ENCODE measurements at places on chromosomes 11 and 22. TPM values are rescaled to one million over a fixed set of nuclear protein-coding genes. Genes with fewer than 3 reads are reported as not detected.

- no peak overlapping the region for H3K4me3 ChIP-seq
- H3K27me3 ChIP-seq = no peaks in the 10 kb centered on the region
- H3K27ac ChIP-seq = no peak overlapping the region
- H3K36me3 ChIP-seq = no peaks in the 10 kb centered on the region
Observed at GRCh38 chr11:78733031-78733430, 158.4 kb upstream of the NARS2 start.

DNA sequence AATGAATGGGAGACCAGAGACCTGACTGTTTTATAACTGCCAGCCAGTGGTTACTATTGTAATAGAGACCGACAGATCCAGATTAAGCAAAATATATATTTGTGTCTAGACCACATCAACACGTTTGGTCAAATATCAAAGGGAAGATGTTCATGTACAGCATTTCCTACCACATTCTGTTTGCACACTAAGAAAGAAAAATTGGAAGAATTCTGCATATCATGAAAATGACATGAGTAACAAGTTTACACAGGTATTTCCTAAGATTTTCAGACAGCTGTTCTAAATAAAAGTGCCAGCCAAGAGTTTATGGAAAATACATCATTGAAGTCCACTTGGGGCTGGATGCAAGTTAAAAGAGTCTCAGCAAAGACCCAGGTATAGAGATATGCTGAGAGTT, 145.5 kb upstream of the ANO3 start:
- H3K36me3 ChIP-seq = no peaks in the 10 kb centered on the region
- no peaks in the 10 kb centered on the region for H3K27me3 ChIP-seq
- no peaks in the 10 kb centered on the region for H3K4me1 ChIP-seq
- no peak for DNase-seq

DNA sequence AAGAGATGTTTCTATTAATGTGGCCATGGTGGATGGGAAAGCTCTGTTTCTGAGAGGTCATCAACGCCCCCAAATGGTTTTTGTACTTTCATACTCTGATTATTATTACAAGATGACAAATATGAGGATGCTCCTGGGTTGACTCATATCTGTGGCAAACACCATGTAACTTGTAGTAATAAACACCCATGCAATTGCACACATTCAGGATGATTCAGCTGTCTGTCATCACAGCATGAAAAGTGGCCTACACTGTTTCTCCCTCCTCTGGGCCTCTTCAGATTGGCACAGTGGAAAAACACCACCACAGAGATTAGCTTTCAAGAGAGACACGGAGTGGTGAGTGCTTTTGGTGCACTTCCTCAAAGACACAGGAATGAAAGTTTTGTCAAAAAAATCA, 85.4 kb downstream of the MTNR1B start:
- no peaks in the 10 kb centered on the region for H3K36me3 ChIP-seq
- H3K4me1 ChIP-seq = peaks cover 23% of the 10 kb centered on the region
- no peaks in the 10 kb centered on the region for H3K27me3 ChIP-seq
- no peak overlapping the region for H3K4me3 ChIP-seq
- H3K27ac ChIP-seq = no peak overlapping the region

DNA sequence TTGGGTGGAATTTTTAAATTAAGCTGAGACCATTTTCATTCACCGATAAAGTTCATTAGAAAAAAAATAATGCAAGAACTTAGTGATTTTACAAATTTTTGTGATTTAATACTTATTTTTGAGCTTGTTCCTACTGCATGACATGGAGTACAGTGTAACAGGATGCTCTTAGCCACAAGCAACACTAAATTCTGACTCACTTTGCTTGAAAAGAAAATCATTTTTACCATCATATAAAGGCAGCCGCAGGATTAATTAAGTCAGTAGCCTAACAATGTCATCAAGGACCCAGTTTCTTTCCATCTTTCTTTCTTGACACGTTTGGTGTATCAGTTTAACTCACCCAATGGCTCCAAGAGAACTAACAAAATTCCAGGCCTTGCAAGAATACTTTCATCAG, 540.3 kb upstream of the LUZP2 start:
- no peak overlapping the region for H3K27ac ChIP-seq
- H3K27me3 ChIP-seq = no peaks in the 10 kb centered on the region
- H3K36me3 ChIP-seq = no peaks in the 10 kb centered on the region

GRCh38 chr11:129637983-129638776, 177.5 kb upstream of the TMEM45B start:
- no peak overlapping the region for H3K4me3 ChIP-seq
- no peaks in the 10 kb centered on the region for H3K27me3 ChIP-seq
- DNase-seq = no peak
- H3K27ac ChIP-seq = no peak overlapping the region

- no peaks in the 10 kb centered on the region for H3K36me3 ChIP-seq
- no peak overlapping the region for H3K4me3 ChIP-seq
- no peaks in the 10 kb centered on the region for H3K27me3 ChIP-seq
- H3K27ac ChIP-seq = no peak overlapping the region
Observed at GRCh38 chr11:75174781-75175370, 24.0 kb downstream of the SLCO2B1 start.

DNA sequence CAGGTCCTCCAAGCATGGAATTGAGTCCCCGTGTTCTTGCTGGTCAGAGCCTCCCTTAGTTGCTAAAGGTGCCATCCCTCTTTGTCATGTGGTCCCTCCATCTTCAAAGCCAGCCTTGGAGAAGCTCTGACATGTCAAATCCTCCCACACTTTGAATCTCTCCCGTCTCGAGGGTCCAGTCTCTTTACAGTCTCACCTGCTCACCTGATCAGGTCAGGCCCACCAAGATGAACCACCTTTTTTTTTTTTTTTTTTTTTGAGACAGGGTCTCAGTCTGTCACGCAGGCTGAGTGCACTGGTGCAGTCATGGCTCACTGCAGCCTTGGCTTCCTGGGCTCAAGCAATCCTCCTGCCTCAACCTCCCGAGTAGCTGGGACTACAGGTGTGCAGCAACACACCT, 100.3 kb upstream of the PRR5 start:
- DNase-seq = no peak
- no peaks in the 10 kb centered on the region for H3K36me3 ChIP-seq
- no peak overlapping the region for H3K4me3 ChIP-seq
- no peaks in the 10 kb centered on the region for H3K27me3 ChIP-seq
- H3K27ac ChIP-seq = no peak overlapping the region

- H3K36me3 ChIP-seq = no peaks in the 10 kb centered on the region
- H3K27me3 ChIP-seq = no peaks in the 10 kb centered on the region
- H3K4me3 ChIP-seq = no peak overlapping the region
- peaks cover 12% of the 10 kb centered on the region for H3K4me1 ChIP-seq
- no peak overlapping the region for H3K27ac ChIP-seq
- no peak for DNase-seq
Observed at GRCh38 chr11:73520353-73521061, 77.4 kb downstream of the FAM168A start.

DNA sequence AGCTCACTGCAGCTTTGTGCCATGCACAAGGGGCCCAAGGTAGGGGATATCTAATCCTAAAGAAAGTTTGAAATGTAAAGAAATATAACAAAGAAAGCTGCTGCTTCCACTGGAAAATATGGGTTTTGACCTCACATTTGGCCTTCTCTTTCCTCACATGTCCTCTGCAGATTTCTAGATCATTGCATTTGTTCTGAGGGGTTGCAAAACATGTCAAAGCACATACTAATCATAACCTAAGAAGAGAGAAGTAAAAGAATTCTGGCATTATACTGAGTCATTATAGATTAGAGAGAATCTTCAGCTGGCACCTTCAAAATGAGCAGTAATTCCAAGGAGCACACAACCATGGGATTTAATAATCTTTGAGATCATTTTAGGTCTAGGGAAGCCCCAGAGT, 92.5 kb upstream of the CHRM4 start:
- H3K36me3 ChIP-seq = no peaks in the 10 kb centered on the region
- no peak overlapping the region for H3K27ac ChIP-seq
- no peaks in the 10 kb centered on the region for H3K27me3 ChIP-seq
- peaks cover 18% of the 10 kb centered on the region for H3K4me1 ChIP-seq
- no peak overlapping the region for H3K4me3 ChIP-seq

DNA sequence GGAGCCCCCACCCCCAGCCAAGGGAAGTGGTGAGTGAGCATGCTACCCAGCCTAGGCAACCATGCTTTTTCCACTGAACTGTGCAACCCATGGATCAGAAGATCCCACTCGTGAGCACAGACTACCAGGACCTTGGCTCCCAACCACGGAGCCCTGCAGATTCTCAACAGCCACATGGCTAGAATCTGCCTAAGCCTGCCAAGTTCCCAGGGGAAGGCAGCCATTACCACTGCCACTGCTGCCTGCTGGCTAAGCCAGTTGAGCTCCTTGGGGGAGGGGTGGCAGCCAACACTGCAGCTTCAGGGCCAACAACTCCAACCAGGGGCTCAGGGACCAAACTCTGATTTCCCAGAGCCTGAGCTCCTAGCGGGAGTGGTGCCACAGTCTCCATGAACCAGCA, 195.8 kb downstream of the DLG2 start:
- H3K4me1 ChIP-seq = no peaks in the 10 kb centered on the region
- no peak overlapping the region for H3K4me3 ChIP-seq
- H3K27me3 ChIP-seq = no peaks in the 10 kb centered on the region
- DNase-seq = no peak
- no peak overlapping the region for H3K27ac ChIP-seq

DNA sequence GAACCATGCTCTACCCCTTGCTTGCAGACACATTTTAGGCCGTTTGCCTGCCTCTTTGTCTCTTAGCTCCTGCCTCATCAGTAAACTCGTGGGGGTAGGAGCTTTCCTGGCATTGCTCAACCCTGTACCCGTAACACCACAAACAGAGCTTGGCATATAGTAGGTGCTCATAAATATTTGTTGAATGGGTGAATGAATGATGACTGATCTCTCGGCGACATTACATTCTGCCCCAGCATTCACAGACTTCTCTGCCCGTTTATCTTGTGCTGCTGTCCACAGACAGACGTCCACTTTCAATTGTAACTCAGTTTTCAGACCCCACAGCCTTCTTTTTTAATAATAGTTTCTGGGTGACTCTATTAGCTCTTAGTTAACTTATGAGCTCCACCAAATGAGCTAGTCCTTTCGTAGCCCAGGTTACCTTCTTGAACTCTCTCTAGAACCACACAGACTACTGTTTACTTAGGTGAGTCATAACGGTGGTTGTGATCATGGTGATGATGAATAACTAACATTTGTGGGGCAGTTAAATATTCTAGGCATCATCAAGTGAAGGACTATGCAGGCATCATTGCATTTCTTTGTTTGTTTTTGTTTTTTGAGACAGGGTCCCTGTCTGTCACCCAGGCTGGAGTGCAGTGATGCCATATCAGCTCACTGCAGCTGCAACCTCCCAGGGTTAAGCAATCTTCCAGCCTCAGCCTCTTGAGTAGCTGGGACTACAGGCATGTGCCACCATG, 188.4 kb downstream of the ADAMTS15 start:
- H3K4me3 ChIP-seq = no peak overlapping the region
- H3K27me3 ChIP-seq = no peaks in the 10 kb centered on the region
- H3K36me3 ChIP-seq = no peaks in the 10 kb centered on the region
- no peak overlapping the region for H3K27ac ChIP-seq
- DNase-seq = no peak

- DNase-seq = no peak
- no peaks in the 10 kb centered on the region for H3K36me3 ChIP-seq
- H3K27ac ChIP-seq = no peak overlapping the region
- H3K4me1 ChIP-seq = no peaks in the 10 kb centered on the region
- no peaks in the 10 kb centered on the region for H3K27me3 ChIP-seq
- no peak overlapping the region for H3K4me3 ChIP-seq
Observed at GRCh38 chr11:17221968-17222367, 14.2 kb upstream of the PIK3C2A start.

DNA sequence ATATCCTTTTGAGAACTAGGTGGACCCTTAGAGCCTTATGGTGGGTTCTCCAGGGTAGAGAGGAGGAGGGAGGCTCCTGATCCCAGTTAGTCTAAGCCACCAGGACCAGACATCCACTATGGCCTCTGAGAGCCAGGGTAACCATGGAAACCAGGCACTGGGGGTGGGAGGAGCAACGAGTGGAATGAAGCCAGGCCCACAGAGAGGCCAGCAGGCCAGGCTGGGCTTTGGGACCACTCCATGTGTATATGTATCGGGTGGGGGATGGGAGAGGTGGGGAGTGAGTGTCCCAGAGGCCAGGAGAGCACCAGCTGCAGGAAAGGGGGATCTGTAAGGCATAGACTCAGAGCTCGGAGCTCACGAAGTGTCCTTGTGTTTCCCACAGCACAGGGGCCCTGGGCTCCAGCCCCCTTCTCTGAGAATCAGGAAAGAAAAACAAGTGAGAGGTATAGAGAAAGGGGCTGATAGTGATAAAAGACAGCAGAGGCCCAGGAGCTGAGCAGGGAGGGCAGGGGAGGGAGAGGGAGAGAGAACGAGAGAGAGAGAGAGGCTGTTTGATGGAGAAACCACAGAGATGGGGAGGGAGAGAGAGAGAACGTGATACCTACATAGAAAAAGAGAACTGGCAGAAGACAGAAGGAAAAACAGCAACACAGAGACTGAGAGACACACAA, 15.5 kb upstream of the TSPAN18 start:
- peak overlapping the region; percentile 27 for H3K4me3 ChIP-seq
- no peaks in the 10 kb centered on the region for H3K36me3 ChIP-seq
- H3K27me3 ChIP-seq = no peaks in the 10 kb centered on the region
- H3K4me1 ChIP-seq = peaks cover 29% of the 10 kb centered on the region
- DNase-seq = peak; percentile 91
- peak overlapping the region; percentile 51 for H3K27ac ChIP-seq

GRCh38 chr11:47917599-47918369, 62.6 kb upstream of the PTPRJ start:
- H3K27ac ChIP-seq = no peak overlapping the region
- H3K27me3 ChIP-seq = no peaks in the 10 kb centered on the region
- H3K36me3 ChIP-seq = no peaks in the 10 kb centered on the region
- H3K4me3 ChIP-seq = no peak overlapping the region
- no peak for DNase-seq
- H3K4me1 ChIP-seq = peaks cover 15% of the 10 kb centered on the region

DNA sequence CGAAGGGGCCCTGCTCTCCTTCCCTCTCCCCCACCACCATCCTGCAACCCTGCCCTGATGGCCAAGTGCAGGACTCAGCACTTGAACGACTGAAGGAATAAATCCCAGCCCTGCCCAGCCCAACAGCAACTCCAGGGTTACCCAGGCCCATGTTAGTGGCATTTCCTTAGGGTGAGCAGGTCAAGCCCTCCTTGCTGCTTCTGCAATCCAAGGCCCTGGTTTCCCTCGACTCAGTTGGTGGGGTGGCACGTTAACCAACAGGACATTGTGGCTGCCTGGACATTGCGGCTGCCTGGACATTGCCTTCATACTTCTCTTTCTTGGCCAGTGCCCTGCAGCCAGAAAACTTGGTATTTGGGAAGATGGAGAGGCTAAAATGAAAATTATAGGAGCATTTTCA, 141.4 kb downstream of the TRIM29 start:
- no peak for DNase-seq
- no peak overlapping the region for H3K4me3 ChIP-seq
- H3K36me3 ChIP-seq = no peaks in the 10 kb centered on the region

The NDUFC2 gene
- 36.7 TPM for total RNA-seq

The MMP1 gene
- not detected for total RNA-seq

The PNPLA5 gene
- 0.11 TPM for total RNA-seq

The RTL10 gene
- 7.3 TPM for total RNA-seq

The CCDC188 gene
- not detected for total RNA-seq

The MYOD1 gene
- total RNA-seq = not detected

Measured in neural progenitor cell (in vitro differentiated cells).